CD4-positive, alpha-beta T cell treated with Interleukin-21 for 1 hour (primary cell): ENCODE measurements at places on chromosomes 1 and 21.

DNA sequence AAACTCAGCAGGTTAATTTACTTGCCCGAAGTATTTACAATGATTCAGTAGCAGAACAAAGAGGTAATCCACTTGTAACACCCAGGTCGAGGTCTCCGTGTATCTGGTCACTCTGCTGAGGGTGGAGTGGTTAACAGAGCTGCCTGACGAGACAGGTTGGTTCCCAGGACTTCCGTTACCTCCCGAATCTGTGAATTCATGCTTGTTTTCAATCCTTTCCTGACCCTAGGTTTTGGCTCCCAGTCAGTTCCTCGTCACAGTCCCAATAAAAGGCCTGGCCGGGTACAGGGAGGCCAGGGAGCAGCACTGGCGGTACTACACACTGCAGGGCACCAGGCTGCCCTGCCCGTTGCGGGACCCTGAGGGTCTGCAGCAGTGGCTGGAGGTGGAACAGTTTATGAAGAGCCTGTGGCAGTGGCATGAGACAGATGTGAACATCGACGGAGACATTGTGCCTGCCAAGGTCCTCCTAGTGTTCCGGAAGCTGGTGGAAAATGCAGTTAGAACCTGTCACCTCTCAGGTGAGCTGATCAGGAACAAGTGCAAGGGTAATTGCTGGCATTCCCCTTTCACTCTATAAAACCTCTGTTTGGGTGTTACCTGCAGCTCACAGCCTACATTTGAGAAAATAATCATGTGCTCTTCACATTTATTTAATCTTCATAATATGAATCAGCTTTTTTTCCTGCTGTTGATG lies 12.8 kb downstream of the MAB21L3 start:
- no peak for DNase-seq

- DNase-seq: no peak
Observed at GRCh38 chr21:27035791-27036190, 68.9 kb upstream of the ADAMTS5 start.

- no peak for DNase-seq
Observed at GRCh38 chr21:29351691-29352090, 53.0 kb downstream of the BACH1 start.

DNA sequence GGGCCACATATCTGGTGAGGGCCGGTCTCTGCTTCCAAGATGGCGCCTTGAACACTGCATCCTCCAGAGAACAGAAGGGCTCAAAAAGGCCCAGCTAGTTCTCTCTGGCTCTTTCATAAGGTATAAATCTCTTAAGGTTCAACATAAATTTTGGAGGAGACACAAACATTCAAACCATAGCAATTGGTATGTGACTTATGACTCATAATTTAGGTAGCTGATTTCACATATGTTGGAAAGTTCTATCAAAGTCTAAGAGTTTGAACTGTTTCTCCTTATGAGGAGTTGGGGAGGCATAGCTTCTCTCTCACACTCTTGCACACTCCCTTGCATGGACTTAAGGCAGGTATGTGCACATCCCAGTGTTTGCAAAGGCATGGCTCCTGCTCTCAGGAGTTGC lies 5.1 kb upstream of the FYB2 start:
- no peak for DNase-seq

DNA sequence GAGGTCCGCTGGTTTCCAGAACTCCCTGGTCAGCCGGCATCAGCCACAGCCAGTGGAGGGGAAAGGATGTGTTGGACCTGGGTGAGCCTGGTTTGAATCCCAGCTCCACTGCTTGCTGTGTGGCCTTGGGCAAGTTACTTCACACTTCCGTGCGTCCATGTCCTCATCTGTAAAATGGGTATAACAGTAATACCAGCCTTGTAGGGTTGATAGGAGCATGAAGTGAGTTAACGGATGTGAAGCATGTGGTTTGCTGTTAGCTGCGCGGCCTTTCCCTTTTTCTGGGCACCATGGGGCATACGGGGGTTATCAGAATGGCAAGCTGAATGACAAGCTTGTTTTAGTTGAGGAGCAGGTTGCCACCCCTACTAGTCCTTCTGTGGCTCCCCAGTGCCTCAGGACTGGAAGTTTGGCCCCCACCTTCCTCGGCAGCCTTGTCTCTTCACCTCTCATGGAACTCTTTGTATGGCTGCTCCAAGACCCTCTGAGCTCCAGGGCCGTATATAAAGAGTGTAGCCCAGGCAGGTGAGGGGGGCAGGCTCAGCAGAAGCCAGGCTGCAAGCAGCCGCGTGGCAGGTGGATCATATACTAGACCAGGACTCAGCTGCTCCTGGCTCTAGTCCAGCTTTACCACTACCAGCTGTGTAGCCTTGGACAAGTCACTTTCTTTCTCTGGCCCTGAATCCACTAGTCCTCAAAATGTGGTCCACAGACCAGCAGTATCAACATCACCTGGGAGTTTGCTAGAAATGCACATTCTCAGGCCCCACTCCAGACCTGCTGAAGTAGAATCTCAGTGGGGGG lies 95.4 kb downstream of the LACTBL1 start:
- DNase-seq: no peak
